ENCODE measurements at places on chromosomes 5 and 9. TPM values are rescaled to one million over a fixed set of nuclear protein-coding genes. Genes with fewer than 3 reads are reported as not detected.

Gene OMD
- not detected for total RNA-seq

Gene SPTAN1
- 280 TPM for total RNA-seq

Gene FOXD4L5
- total RNA-seq: 0.34 TPM

DNA sequence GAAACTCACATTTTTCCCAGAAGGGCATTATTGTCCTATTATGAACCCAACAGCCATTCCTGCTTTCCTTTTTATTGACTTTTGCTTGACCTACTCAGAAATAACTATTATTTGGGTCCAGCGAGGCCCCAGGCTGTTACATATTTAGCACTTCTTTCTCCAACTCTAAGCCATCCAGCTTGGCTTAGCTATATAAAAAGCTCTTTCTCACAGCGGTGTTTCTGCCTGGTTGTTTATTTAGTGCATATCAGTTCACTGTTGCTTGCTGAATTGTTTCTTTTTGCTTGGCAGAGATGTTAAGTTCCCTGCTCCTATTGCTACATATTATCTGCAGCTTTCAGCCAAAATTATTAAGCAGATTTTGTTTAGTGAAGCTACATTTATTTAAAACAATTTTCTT is 1156.8 kb upstream of the SEMA6A start:
- DNase-seq: no peak

DNA sequence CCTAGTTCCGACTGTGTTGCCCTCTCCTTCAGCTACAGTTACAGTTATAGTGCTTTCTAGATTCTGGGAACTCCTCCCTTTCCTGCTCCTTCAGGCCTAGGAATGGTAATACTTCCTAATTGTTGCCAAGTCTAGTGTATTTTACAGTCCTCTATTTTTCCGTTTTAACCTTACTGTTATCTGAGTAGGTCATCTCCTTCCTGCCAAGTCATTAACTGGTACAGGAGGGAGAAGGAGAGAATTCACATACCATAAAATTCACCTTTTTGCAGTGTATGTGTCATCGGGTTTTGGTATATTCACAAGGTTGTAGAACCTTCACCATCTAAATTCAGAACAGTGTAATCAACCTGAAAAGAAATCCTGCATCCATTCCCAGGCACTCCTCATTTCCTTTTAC is 335.4 kb upstream of the MEF2C start:
- DNase-seq: no peak

GRCh38 chr5:155050384-155051019 is 36.9 kb downstream of the KIF4B start:
- no peak for DNase-seq

DNA sequence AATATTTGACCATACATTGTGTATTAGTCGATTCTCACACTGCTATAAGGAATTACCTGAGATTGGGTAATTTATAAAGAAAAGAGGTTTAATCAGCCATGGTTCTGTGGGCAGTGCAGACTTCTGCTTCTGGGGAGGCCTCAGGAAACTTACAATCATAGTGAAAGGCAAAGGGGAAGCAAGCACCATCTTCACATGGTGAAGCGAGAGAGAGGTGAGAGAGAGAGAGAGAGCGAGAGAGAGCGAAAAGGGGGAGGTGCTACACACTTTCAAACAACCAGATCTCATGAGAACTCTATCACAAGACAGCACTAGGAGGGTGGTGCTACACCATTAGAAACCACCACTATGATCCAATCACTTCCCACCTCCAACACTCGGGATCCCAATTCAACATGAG is 4.1 kb upstream of the GRAMD2B start:
- no peak for DNase-seq

DNA sequence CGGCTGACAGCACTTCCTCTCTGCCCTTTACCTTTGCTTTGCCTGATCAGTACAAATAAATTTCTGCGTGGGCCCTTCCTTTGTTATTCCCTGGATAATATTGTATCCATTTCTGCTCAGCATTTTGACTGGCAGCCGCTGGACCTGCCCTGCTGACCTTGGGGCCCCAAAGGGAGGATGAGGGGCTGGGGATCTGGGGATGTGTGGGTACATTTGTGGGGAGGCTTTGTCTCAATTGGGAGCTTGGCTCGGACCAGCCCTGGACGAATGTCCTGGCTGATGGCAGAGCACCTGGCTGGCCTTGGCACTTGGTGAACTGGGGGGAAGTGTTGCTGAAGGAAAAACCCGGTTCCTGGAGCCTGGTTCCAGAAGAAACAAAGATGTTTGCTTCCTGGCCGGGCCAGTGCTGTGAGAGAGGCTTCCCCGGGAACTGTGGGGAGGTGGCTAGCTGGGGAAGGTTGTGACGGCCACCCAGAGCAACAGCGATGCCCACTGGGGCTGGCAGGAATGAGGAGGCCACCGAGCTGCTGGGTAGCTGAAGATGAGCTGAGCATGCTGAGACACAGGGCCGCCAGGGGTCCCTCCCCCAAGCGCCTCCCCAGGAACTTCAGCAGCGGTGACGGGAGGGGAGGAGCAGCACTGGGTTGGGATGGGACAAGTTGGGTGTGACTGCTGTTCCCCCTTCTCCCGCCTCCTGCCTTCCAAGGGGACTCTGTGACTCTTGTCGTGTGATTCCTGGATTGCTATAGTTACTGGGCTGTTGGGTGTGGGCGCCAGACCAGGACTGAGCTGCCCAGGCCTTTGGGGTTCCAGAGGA is 8.4 kb downstream of the LMX1B start:
- DNase-seq: no peak

- DNase-seq: no peak
These were observed 6.1 kb downstream of the RPS14 start for GRCh38 chr5:150443242-150444075.

DNA sequence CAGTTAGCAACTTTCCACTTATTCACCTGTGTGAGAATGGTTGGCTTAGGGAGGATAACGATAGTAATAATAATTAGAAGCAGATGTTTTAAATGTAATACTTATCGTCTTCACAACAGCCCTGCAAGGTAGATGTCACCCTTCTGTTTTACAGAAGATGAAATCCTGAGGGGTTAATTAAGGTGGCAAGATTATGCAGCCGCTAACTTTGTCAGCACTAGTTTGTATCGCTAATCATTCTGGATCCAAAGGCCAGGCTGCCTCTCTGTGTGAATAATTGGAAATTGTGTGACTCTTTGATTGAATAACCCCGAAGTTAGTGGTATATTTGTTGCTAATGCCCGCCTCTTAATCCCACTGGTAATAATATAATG is 635 bp downstream of the IFT74 start:
- DNase-seq: no peak

Data from neural crest cell (in vitro differentiated cells).